ENCODE measurements at places on chromosomes 7 and 10. TPM values are rescaled to one million over a fixed set of nuclear protein-coding genes. Genes with fewer than 3 reads are reported as not detected.

- no peak for DNase-seq
Observed at GRCh38 chr7:4416396-4417056, 265.6 kb upstream of the FOXK1 start.

- no peak for DNase-seq
Observed at GRCh38 chr10:132468216-132468615, 69.4 kb upstream of the INPP5A start.

Gene RGR
- total RNA-seq: not detected

DNA sequence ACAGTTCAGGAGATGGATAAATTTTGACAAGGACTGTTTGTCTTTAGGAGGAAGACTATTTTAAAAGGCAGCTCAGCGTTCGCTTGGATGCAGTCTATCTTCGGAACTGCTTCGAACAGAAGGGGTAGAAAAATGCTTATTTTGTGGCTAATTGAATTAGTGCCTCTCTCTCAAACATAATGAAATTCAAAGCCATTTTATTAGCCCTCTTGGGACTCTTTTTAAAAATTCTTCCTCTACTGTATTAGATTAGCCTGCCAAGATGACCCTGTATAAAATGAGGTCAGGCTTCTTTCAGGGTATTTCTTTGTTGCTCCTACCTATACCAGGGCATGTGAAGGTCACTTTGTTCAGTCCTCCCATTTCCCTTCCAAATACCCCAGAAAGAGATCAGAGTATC is 379.2 kb upstream of the NFE2L3 start:
- DNase-seq: no peak

- no peak for DNase-seq
Observed at GRCh38 chr10:71253981-71254818, 41.8 kb downstream of the UNC5B start.

Gene TAS2R3
- total RNA-seq: 3.9 TPM

- no peak for DNase-seq
Observed at GRCh38 chr10:131653140-131653539, 247.7 kb upstream of the PPP2R2D start.

- DNase-seq: peak; percentile 76
Observed at GRCh38 chr7:26397796-26398426, 106.2 kb downstream of the SNX10 start.
